NCI-H187 treated with DMSO at 0.1 percent for 48 hours (cell line): ENCODE measurements at places on chromosomes 13 and 19.

GRCh38 chr13:92657565-92657964, 569.0 kb upstream of the GPC6 start:
- no peak for DNase-seq

DNA sequence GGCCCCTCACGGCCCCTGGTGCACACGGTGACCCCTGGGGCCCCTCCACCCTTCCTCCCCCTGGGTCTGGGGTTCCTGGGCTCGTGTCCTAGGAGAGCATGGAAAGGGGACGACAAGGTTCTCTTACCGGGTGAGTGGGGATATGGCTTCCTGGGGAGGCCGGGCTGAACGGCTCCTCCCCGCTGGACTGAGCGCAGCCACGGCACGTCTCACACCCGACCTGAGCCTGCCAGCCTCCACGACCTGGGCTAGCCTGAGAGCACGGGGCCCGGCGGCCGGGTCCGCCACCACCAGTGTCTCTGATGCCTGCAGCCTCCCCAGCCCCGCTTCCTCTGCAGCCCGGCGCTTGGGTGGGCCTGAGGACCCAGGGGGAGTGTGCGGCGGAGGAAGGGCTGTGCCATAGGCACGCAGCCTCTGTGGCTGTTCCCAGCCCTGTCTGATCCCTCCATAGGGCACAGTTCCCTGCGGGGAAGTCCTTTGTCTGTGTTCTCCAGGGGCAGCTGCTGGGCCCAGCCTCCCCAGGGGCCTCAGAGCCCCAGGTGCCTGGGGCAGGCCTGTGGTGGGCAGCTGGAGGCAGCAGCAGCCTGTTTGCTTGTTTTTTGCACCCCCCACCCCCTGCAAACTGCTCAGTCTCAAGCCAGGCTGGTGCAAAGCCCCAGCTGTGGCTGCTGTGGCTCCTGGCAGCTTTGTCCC, 15.0 kb downstream of the PLIN4 start:
- no peak for DNase-seq

GRCh38 chr13:40565282-40566148, 100.9 kb downstream of the FOXO1 start:
- DNase-seq = no peak

DNA sequence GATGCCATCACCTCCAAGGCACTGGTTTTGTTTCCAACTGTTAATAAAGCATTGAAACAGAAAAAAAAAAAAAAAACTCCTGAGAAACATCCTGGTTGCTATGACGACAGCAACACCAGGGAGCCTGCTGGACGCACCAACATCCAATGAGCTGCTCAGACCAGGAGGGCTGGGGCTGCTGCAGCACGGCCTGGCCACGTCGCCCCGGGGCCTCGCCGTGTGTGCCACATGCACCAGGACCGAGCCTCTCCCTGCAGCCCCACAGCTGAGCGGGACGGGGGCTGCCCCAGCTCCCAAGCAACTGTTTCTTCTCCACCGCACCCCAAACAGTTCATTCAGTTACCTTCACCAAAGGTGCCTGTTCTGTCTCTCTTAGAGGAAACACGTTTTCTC, 54.5 kb downstream of the RASA3 start:
- DNase-seq = no peak

DNA sequence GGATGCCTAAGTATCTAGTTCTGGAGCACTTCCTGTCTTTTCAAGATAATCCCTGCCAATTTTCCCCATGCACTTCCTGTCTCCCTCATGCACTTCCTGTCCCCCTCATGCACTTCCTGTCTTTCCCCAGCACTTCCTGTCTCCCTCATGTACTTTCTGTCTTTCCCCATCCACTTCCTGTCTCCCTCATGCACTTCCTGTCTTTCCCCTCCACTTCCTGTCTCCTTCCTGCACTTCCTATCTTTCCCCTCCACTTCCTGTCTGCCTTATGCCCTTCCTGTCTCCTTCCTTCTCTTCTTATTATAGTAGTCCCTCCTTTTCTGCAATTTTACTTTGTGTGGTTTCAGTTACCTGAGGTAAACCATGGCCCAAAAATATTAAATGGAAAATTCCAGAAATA, 3.0 kb upstream of the TNNT1 start:
- no peak for DNase-seq

DNA sequence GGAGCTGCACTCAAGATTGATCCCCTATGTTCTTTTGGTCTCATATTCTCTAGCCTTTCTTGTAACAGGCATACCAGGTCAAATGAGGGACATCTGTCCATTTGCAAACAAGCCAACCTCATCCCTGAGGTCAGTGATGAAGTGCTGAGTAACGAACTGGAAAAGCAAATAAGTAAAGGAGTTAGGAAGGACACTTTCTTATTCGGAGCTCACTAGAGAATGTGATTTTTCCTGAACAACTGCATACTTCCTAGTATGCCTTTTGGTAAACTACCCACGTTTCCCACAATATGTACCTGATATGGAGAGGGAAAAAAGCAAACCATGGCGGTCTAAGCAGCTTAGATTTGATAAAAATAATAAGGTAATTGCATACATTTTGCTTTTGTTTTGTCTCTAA, 91.0 kb upstream of the MYCBP2 start:
- DNase-seq = no peak

DNA sequence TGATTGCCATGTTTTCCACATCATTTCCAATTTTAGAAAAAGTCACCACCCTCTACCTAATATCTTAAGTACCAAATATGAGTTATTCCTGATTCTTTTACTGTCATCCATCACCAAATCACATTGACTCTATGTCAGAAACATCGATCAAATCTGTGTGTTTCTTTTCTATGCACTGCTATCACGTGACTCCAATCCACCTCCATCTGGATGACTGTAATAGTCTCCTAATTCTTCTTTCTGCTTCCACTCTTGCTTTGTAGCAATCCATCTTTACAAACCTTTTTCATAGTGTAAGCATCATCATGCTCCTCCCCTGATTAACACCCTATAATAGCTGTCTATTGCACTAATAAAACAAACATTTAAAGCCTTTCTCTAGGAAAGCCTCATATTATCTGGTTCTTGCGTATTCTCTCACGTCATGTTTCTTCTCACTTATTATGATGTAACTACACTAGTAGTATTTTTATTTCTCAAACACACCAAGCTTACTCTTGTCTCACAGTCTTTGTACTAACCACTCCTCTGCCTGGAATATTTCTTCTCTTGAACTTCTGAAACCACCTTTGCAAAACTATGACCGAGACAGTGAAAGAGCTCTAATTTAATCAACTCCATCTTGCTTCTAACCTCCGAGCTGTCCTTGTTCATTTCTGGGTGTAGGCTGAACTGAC, 10.7 kb upstream of the FPR3 start:
- DNase-seq = no peak

DNA sequence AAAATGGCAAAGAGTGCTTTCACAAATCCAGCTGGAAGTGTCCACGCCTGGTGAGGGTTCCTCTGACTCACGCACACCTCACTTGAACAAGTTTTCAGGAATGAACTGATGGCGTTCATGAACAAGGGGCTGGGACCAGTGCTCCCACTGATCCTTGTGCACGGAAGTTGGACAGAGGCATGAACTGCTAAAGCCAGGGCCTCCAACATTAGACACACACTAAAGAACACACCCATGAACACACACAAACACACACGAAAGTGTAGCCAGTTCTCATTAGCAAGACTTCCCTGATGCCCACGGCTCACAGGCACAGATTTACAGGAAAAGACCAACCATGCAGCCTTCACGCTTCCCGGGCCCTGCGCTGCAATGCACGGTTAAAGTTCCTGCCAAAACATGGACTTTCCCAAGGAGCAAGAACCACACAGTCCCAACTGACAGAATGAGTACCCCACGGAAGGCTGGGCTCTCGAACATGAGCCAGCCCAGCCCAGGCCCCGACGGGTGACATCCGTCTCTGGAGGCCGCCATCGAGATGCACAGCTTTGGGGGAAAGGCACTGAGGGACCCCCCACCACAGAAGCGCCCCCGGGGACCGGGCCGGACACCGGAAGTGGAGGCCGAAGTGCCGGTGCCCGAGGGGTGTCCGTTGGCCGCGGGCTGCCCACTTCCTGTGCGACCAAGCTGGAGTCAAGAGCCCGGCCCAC, 808 bp downstream of the DNMT1 start:
- DNase-seq = no peak
